ENCODE measurements at places on chromosomes 5 and 9. TPM values are rescaled to one million over a fixed set of nuclear protein-coding genes. Genes with fewer than 3 reads are reported as not detected.
A peak's percentile ranks its signal among the peaks of the same experiment; 100 is the strongest.

PLK2 gene
- total RNA-seq = 0.58 TPM

PCDHA9 gene
- total RNA-seq = not detected

CCL21 gene
- not detected for total RNA-seq

- peaks cover 5% of the 10 kb centered on the region for H3K4me1 ChIP-seq
- H3K27me3 ChIP-seq = no peaks in the 10 kb centered on the region
- H3K27ac ChIP-seq = no peak within 1 kb of the TSS
- no peak within 1 kb of the TSS for H3K4me3 ChIP-seq
- no peaks in the 10 kb centered on the region for H3K36me3 ChIP-seq
Measured at GRCh38 chr5:43191740-43192557, at the start of gene NIM1K. Gene NIM1K (plus strand): TSS chr5:43192225. CDS start chr5:43245776, 53,551 bp downstream.

DNA sequence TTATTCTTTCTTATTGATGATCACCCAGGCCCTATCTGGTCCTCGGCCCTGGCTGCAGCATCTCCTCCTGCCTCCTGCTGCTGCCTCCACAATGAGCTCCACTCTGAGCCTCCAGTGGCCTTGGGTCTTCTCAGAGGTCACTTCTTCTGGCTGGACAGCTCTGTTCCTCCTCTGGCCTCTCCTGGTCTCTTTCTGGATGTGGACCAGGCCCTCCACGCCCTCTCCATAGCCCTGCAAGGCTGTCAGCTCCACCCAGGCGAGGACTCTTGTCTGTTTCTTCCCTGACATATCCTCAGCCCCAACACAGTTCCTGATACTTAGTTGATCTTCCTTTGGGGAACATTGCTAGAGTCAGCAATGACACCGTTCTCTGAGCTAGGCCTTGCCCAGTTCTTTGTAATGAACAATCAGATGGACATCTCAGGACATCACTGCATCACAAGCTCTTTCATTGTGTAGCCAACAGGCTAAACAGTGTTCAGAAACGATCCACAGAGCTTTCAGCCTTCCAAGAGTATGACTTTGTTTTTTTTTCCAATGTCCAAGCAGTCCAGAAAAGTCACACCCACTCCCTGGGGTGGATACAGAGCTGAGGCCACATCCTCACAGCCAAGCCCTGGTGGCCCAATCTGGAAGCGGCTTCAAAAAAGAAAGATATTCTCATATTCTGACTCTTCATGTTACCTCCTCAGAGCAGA lies 62.5 kb upstream of the DNAH5 start:
- H3K4me1 ChIP-seq = peaks cover 3% of the 10 kb centered on the region
- H3K4me3 ChIP-seq = no peak overlapping the region
- no peaks in the 10 kb centered on the region for H3K36me3 ChIP-seq

GRCh38 chr5:10712574-10713366 lies 48.3 kb downstream of the DAP start:
- no peaks in the 10 kb centered on the region for H3K27me3 ChIP-seq
- peaks cover 24% of the 10 kb centered on the region for H3K4me1 ChIP-seq
- no peak overlapping the region for H3K4me3 ChIP-seq
- DNase-seq = no peak
- H3K27ac ChIP-seq = no peak overlapping the region
- H3K36me3 ChIP-seq = peaks cover 65% of the 10 kb centered on the region

DNA sequence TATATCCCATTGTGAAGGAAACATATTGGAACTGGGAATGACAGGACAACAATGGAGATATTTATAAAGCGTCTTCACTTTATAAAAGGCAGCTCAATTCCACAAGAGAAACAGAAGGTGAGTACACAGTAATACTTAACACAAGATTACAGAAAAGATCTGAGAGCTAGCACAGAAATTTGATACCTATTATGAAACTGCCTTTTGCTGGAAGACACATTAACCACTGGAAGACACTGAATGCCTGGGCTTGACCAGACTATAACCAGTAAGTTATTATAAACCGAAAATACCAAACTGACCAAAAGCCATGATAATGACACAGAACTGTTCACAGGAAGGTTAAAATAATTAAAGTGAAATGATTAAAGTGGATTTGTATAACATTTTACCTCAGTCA lies 195.4 kb downstream of the NR2F1-AS1 start:
- H3K4me1 ChIP-seq = no peaks in the 10 kb centered on the region
- no peak for DNase-seq
- H3K27ac ChIP-seq = no peak overlapping the region
- H3K4me3 ChIP-seq = no peak overlapping the region

DNA sequence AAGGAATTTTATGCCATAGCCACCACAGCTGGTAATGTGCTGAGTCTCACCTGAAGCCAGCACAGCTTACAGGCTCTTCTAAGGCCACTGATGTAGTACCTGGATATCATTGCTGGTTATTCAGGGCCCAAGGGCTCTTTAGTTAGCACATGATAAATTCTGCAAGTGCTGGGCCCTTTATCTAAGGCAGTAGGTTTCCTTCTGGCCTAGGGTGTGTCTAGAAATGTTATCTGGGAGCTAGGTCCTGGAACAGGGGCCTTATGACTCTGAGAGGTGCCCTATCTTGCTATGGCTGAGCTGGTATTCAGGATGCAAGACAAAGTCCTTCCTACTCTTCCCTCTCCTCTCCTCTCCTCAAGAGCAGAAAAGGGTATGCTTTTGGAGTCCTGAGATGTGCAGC lies 1424.5 kb upstream of the NUDT12 start:
- no peaks in the 10 kb centered on the region for H3K36me3 ChIP-seq
- H3K27me3 ChIP-seq = no peaks in the 10 kb centered on the region
- H3K27ac ChIP-seq = peak overlapping the region; percentile 60
- no peak overlapping the region for H3K4me3 ChIP-seq
- no peaks in the 10 kb centered on the region for H3K4me1 ChIP-seq
- DNase-seq = no peak

GRCh38 chr5:116576053-116576713 lies 1.6 kb upstream of the SEMA6A start:
- H3K27me3 ChIP-seq = peaks cover 23% of the 10 kb centered on the region
- H3K4me1 ChIP-seq = peaks cover 14% of the 10 kb centered on the region
- no peak overlapping the region for H3K27ac ChIP-seq
- peak; percentile 48 for DNase-seq
- no peaks in the 10 kb centered on the region for H3K36me3 ChIP-seq

DNA sequence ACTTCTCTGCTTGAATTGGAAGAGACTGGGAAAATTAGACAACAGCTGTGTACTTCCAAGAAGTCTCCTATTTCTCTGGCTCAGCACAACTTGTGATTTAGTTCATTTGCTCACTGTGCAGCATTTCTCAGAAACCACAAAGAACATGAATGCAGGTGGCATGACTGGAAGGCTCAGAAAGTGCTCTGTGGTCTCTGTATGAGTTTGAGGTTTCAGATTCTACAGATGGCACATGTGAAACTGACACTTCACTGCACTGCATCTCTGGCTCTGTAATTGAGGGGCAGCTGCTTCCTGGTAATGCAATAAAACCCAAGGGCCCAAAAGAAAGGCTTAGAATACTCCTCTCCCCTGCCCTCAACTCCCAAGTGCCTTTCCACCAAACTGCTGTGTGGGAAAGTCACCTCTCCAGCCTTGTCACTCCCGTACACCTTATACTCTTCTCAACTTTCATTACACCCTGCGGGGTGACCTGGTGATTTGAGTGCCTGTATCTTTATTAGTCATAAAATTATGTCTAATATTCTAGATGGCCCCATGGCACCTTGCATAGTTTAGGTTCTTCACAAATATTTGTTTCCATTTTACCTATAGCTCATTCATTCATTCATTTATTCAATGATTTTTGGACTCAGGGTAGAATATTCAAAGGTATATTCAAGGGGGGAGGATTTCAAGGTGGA lies 82.5 kb downstream of the ESM1 start:
- no peak for DNase-seq
- peaks cover 11% of the 10 kb centered on the region for H3K27me3 ChIP-seq
- H3K4me1 ChIP-seq = no peaks in the 10 kb centered on the region
- H3K27ac ChIP-seq = no peak overlapping the region
- no peaks in the 10 kb centered on the region for H3K36me3 ChIP-seq

GRCh38 chr5:157917899-157918809 lies 59.2 kb upstream of the CLINT1 start:
- no peaks in the 10 kb centered on the region for H3K36me3 ChIP-seq
- no peak overlapping the region for H3K27ac ChIP-seq
- no peaks in the 10 kb centered on the region for H3K4me1 ChIP-seq
- no peaks in the 10 kb centered on the region for H3K27me3 ChIP-seq

DNA sequence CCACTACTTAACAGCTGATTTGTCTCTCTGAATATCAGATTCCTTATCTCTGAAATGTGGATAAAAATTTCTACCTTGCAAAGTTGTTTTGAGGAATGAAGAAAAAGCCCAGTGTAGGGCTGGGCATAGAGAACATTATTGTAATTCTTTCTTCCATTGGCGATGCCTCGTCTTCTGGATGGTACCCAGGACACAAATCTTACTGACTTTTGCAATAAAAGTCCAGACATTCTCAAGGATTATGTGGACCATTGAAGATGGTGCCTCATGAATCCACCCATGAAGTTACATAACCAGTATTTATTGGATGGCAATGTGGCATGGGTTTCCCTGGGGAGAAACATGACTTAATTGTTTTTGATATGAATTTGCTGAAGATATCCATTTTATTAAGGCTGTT lies 33.1 kb downstream of the NNT start:
- no peaks in the 10 kb centered on the region for H3K4me1 ChIP-seq
- no peaks in the 10 kb centered on the region for H3K27me3 ChIP-seq
- peaks cover 33% of the 10 kb centered on the region for H3K36me3 ChIP-seq
- H3K4me3 ChIP-seq = no peak overlapping the region

DNA sequence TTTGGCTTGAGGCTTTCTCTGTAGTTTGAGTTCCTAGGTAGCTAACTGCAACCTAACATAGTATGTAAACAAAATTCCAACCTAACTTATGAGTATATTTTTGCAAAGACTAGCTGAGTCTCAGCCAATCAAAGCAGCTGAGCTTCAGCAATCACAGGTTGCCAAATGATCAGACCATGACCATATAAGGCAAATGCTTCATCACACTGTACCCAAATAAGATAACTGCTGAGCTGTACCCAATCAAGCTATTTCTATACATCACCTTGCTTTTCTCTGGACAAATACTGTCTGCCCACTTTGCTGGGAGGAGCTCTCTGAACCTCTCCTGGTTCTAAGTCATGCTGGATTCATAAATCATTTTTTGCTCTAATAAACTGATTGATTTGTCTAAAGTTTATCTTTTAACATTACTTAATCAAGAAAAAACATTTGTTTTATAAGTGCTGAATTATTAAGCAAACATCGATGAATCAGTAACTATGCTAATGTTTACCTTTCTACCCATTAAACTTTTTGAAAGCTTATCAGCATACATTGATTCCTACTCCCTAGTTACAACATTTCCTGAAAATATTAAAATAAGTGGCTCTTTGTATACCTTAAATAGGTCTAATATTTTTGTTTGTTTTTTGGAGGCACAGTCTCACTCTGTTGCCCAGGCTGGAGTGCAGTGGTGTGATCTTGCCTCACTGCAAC lies 129.7 kb upstream of the PCA3 start:
- H3K4me1 ChIP-seq = peaks cover 8% of the 10 kb centered on the region
- H3K27ac ChIP-seq = no peak overlapping the region
- H3K36me3 ChIP-seq = no peaks in the 10 kb centered on the region
- peak; percentile 8 for DNase-seq
- no peaks in the 10 kb centered on the region for H3K27me3 ChIP-seq

GRCh38 chr5:140166911-140167310 lies 8.1 kb upstream of the CYSTM1 start:
- no peak for DNase-seq
- no peaks in the 10 kb centered on the region for H3K36me3 ChIP-seq
- H3K27me3 ChIP-seq = no peaks in the 10 kb centered on the region
- no peak overlapping the region for H3K4me3 ChIP-seq
- H3K4me1 ChIP-seq = peaks cover 33% of the 10 kb centered on the region

- no peak overlapping the region for H3K27ac ChIP-seq
- H3K27me3 ChIP-seq = no peaks in the 10 kb centered on the region
- H3K4me1 ChIP-seq = no peaks in the 10 kb centered on the region
- no peaks in the 10 kb centered on the region for H3K36me3 ChIP-seq
- H3K4me3 ChIP-seq = no peak overlapping the region
Measured at GRCh38 chr5:145471831-145472612, 363.1 kb downstream of the PRELID2 start.

DNA sequence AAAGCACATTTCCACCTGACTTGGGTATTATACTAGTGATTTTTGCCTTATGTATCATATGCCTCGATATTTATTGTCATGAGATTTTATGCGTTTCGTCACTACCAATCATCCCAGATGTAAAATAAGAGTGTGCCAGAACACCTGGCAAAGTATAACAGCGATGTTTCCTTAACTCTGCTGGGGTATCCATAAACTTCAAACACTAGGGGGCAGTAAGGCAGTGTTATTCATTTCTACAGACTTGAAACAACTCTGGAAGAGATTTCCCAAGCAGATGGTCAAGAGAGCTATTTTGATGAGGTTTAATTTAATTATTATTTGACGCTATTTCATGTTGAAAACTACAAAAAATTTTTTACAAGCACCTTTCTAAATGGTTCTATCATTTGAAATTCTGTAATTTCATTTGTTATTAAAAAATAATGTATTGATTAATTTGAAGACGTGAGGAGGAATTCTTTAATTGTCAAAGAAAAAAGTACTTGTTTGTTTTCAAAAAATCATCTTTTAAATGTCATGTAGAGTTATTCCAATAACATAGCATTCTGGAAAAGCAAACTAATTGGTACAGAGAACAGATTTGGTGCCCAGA lies 388.5 kb upstream of the CTNND2 start:
- DNase-seq = peak; percentile 8
- no peaks in the 10 kb centered on the region for H3K36me3 ChIP-seq
- no peak overlapping the region for H3K27ac ChIP-seq
- no peaks in the 10 kb centered on the region for H3K27me3 ChIP-seq

DNA sequence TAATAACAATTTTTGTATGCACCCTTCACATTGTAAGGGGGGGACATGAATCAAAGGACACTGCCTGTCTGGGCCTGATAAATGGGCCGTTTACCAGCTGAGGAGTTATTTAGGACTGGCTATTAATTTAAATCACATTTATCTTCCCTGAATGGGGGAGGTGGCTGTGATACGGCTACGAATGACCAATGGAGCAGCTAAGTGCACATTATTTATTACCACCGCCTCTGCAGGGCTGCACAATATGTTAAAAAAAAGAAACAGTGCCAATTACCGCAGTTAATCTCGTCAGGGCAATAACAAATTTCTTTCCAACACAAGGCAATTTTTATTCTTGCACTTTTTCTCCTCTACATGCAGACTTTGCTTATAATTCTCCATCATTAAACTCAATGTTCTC lies 318.4 kb downstream of the IRX2 start:
- no peaks in the 10 kb centered on the region for H3K4me1 ChIP-seq
- H3K27ac ChIP-seq = no peak overlapping the region
- H3K4me3 ChIP-seq = no peak overlapping the region
- no peaks in the 10 kb centered on the region for H3K27me3 ChIP-seq
- DNase-seq = no peak

DNA sequence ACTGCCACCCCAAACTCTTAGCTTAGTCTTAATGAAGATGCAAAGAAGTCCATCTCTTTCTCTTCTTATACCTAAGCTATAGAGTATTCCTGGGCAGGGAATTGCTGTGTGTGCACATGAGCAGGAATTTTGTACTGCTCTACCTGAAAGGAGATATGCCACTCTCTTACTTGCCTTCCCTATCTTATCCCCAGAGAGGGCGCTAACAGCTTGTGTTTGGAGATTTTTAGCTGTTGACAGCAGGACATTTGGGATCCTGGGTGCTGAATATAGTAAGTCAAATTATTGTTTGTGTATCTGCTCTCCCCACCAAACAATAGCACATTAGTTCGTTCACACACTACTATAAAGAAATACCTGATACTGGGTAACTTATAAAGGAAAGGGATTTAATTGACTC lies 159.5 kb downstream of the GABRG2 start:
- no peak overlapping the region for H3K4me3 ChIP-seq
- H3K27ac ChIP-seq = no peak overlapping the region
- H3K4me1 ChIP-seq = no peaks in the 10 kb centered on the region
- no peak for DNase-seq
- H3K36me3 ChIP-seq = no peaks in the 10 kb centered on the region

Data from K562 (cell line).